ENCODE measurements at places on chromosomes 12 and 14.

DNA sequence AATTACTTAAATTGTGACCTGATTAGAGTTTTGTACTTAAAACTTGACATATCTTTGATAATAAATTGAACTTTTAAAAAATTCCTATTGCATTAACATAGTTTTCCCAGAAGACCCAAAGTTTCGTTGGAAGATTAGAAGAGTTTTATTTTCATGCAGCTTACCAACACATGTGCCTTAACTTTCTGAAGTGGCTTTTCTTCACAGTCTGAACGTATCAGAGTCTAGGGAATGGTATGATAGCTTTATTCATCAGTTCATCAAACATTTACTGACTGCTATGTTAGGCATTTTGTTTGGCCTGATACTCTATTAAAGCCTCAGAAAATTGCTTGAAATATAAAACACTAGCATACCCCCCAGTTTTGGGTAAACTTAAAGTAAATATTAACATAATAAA is 65.2 kb downstream of the MARK3 start:
- no peak for DNase-seq

GRCh38 chr12:96121271-96121711 is 72.9 kb upstream of the ELK3 start:
- DNase-seq: no peak

DNA sequence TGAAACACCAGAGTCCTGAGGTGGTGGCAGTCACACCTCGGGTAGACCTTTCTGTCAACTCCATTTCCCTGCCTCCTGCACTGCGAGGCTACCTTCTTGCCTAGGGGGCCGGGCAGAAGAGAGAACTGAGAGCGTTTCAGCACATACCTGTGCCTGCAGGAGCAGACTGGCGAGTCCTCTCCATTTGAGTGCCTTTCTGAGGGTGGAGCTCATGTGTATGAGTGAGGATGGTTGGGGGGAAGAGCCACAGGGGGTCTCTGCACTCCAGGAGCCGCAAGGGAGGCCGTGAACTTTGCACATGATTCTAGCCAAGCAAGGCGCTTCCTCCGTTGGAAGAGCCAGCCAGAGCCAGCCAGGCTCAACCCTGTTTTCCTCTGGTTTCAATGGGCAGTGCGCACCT is 31.0 kb upstream of the CCND2 start:
- DNase-seq: no peak

DNA sequence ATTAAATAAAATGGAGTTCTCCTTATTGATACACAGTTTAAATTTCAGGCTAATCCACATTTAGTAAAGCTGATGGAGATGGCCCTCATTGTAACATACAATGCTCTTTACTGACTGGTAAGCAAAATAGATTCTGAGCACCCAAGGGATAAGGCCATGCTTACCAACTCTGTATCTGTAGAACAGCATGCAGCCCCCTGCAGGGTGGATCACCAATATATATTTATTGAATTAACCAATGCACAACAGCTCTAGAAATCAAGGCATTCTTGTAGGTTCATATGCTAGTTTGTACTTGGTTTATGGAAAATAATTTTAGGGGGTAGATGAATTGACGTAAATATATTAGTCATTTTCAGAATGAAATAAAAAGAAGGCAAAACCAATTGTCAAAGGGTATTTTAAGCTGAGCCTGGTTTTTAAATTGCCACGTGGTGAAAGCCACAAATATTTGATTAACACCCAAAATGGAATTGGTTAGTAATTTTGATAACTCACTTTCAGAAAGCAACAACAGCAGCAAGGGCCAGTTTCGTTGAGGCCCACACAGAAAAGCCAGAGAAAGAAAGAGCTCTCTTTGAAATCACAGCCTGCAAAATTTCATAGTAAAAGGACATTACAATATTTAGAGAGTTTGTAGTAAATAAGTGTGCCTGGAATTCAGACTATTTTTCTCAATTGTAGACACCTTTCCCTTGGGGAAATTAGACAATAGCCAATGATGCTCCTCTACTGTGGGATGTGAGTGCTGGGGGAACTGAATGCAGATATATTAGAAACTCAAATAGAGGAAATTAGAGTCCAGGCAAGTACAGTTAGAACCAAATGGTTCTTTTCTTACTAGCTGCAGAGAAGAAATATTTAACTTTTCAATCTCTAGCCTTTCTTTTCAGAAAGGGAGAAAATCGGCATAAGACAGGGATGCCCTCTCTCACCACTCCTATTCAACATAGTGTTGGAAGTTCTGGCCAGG is 216.2 kb upstream of the ABCD2 start:
- DNase-seq: no peak

GRCh38 chr12:97797473-97797872 is 334.9 kb downstream of the RMST start:
- no peak for DNase-seq

GRCh38 chr12:80925237-80925636 is 12.5 kb downstream of the LIN7A start:
- DNase-seq: no peak

- DNase-seq: no peak
Measured at GRCh38 chr12:91004872-91005271, at the start of gene EPYC. EPYC (minus strand) TSS chr12:91004972; CDS start chr12:91002565, 2,407 bp downstream.

- no peak for DNase-seq
Measured at GRCh38 chr14:58299401-58300330, 1.3 kb downstream of the ARID4A start.

- no peak for DNase-seq
Measured at GRCh38 chr12:94557746-94558295, 92.5 kb downstream of the TMCC3 start.

DNA sequence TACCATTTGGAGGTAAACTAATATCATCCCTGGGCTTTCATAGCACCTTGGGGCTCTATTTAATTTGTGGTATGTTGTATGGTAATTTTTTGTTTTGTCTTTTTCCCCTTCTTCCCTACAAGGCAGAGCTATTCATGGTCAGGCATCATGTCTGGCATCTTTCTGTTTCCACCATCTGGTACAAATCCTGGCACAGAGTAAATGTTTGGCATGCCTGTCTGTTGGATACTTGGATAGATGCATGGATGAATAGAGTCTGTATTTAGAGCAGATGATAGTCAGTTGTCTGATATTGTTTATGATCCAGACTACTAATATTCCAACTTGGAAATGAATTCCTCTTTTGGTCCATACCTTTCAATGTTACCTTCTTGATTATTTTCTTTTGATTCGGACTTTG is 139.8 kb downstream of the NEDD1 start:
- DNase-seq: no peak

- no peak for DNase-seq
Measured at GRCh38 chr12:117897372-117898161, 71.2 kb downstream of the KSR2 start.

GRCh38 chr12:43277651-43278540 is 274.1 kb downstream of the ADAMTS20 start:
- no peak for DNase-seq

- no peak for DNase-seq
Measured at GRCh38 chr12:14828892-14829291, 14.4 kb downstream of the ART4 start.

DNA sequence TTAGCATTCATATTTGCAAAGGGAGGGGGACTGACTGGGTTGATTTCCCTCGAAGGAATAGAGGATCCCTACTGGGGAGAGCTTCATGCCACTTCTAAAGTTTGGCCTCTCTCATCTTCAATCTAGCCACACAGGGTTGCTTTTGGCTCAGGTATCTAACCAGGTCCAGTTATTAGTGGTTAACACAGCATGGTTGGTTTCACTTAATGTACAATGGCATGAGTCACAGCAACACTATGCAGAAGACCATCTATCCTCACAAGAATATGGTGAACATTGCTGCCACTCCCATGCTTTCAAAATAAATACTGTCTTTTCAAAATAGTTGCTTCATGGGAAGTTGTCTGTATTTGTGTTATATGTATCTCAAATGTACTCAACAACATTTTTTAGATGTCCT is 6.6 kb upstream of the RAB3IP start:
- no peak for DNase-seq

- DNase-seq: no peak
Measured at GRCh38 chr12:116067892-116068291, 209.6 kb downstream of the MED13L start.

- no peak for DNase-seq
Measured at GRCh38 chr12:89427508-89428156, 75.3 kb upstream of the DUSP6 start.

DNA sequence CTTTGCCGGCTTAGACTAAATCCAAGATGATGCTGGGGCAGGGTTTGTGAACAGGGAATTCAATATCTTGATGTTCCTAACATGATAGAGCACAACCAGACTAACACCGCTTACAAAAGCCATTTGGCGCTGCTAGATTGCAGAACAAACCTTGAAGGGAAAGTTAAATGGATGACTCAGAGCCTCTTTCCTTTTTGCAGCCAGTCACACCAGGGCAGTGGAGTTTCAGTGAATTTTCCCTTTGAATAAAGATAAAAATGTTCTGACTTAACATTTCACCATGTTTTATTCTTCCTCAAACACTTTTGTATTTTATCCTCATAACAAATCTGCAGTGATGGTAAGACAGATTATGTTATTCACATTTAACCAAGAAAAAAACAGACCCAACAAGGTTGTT is 47.3 kb downstream of the PDE6H start:
- no peak for DNase-seq

GRCh38 chr12:40171501-40171900 is 53.3 kb upstream of the LRRK2 start:
- DNase-seq: no peak

DNA sequence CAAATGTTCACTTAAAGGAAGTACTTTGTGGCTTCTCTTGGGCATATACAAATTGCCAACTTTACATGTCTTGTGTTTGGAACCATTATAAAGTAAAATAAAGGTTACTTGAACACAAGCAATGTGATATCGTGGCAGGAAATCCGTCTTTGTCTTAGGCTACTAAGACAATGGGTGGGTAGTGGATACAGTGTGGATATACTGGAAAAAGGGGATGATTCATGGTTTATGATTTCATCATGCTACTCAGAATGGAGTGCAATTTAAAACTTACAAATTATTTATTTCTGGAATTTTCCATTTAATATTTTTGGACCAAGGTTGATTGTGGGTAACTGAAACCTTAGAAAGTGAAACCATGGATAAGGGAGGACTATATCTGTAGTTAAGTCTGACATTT is 48.4 kb downstream of the MYRFL start:
- DNase-seq: no peak

DNA sequence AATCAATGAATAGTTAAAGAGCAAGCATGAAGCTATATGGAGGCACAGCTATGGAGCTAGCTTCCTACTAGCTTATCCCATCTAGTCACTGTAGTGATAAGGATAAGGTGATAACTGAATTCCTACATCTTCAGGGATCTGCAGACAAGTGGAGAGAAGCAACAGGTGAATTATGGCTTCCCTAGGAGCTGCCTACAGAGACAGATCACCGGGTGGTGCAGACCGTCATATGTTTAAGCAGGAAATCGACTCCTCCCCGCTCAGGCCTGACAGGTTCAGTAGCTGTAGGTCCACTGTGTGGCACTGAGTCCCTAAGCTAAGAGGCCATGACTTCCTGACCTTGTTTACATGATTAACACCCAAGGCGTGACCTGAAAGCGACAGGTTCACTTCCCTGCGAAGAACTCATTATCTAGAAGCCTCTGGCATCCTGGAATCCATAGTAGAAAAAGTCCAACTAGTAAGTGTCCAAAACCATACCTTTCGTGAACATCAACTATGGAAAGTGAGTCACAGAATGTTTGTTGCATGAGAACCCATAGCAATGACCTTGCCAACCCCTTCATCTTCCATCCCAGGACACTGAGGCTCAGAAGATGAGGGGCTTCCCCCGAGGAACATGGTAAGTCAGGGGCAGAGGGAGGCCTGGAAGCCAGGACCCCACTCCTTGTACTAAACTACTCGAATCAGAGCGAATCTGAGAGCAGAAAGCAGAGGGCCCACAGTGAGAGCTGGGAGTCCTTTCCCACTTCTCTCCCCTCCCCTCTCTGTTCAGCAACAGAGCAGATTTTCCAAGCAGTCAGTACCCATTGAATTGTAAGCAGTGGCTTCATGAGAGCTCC is 75.4 kb upstream of the CCND2 start:
- DNase-seq: no peak

GRCh38 chr14:74350211-74350927 is 2.1 kb downstream of the VRTN start:
- no peak for DNase-seq
